ENCODE measurements at places on chromosomes 11 and 22.
A peak's percentile ranks its signal among the peaks of the same experiment; 100 is the strongest.

- DNase-seq = no peak
Observed at GRCh38 chr22:20524004-20524481, 16.6 kb downstream of the MED15 start.

DNA sequence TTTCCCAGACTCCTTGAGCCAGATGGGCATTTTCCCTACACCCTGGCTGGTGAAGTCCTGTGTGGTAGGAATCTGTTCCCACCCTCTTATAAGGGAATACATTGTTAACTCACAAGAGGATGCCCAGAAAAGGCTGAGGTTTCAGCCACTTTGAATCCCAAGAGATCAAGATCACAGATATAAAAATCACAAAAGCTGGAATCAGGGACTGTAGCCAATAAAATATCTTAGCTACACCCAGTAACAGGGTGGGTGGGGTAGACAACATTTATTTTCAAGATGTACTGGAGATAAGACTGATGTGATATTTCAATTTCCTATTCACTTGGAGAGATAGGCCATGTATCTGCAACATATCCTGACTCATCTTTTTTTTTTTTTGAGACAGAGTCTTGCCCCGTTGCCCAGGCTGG lies 50.3 kb downstream of the COPB1 start:
- DNase-seq = no peak

GRCh38 chr11:65383778-65384177 lies 1.3 kb upstream of the SLC25A45 start:
- DNase-seq = no peak

DNA sequence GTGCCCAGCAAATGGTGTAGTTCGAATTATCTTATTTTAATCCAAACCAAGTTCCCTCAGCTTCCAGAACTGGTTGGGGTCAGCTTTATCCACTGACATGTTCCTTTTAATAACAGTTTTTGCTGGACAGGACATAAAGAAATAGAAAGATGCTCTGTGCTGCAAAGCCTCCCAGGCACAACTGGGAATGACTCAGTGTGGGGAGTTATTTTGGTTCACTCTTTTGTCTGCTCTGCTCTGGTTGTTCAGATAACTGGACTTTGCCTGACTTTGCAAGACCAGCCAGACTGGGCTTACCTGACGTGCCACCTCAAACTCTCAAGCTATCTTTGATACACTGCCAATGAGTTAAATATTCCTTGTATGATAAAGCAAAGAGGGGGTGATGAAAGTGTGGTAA lies 25.6 kb downstream of the SEZ6L start:
- DNase-seq = no peak

- DNase-seq = peak; percentile 64
Observed at GRCh38 chr11:46006418-46007070, 84.1 kb downstream of the LARGE2 start.

GRCh38 chr11:77506857-77507256 lies 33.0 kb upstream of the PAK1 start:
- no peak for DNase-seq

GRCh38 chr22:46349681-46350080 lies 14.2 kb downstream of the TRMU start:
- DNase-seq = no peak

DNA sequence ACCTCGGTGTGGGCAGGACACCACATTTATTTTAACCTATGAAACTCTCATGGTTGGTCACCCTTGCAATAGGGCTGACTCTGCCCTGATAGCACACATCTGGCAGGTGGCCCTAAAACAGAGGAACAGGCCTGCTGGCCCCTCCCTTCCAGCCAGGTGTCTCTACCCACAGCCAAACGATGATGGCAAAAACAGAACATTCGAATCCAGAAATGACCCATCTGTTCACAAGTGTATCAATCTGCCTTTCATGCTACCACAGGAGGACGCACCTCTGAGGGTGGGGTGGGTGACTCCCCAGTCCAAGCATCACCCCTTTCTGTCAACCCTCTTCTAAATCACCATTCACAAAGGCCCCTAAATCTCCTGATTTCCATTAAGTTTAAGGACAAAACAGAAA lies 118.1 kb downstream of the ETS1 start:
- no peak for DNase-seq

DNA sequence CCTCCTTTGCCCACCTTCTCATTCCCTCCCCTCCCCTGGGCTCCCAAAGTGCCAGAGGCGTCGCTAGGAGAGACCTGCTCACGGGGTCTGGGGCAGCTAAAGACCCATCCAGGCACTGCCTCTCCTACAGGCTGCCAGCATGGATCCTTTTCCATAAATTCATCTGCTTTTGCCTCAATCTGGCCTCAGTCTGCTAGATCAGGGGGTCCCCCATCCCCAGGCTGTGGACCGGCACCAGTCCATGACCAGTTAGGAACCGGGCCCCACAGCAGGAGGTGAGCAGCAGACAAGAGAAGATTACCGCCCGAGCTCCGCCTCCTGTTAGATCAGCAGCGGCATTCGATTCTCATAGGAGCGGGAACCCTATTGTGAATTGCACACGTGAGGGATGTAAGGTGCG lies 12.3 kb downstream of the LTO1 start:
- no peak for DNase-seq

DNA sequence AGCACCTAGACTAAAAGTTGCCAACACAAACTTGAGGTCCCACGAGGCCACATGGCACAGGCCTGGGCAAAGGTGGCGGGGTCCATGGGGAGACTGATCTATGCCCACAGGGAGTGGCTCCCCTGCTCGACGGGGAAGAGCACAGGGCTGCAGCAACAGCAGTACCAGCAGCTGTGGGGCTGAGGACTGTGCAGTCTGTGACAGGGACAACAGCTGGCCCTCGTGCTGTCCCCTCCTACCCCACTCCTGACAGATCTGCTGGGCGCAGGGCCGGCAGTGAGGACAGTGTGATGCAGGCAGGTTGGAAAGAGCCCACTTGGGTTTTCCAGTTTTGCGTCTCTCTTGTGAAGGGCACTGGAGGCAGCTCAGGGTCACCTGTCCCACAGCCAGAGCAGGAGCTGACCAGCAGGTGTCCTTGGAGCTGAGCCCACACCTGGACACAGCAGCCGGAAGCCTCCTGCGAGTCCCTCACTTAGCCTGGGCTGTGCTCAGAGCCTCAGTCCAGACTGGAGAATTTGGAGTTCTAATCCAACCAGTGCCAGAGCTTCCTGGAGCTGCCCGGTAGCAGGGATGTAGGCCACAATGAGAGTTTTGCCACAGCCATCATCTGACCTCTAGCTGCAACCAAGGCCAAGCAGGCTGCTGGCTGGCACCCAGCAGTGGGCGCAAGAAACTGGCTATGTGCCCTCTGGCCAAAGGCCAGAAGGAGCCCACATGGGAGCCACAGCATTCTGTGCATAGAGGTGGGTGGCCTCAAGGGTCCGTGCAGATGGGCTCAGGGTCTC lies 3.6 kb upstream of the GAS2L1 start:
- DNase-seq = no peak

- no peak for DNase-seq
Observed at GRCh38 chr22:42360348-42360747, 71.9 kb downstream of the NFAM1 start.

GRCh38 chr11:126696982-126697381 lies 303.6 kb downstream of the KIRREL3 start:
- DNase-seq = no peak

DNA sequence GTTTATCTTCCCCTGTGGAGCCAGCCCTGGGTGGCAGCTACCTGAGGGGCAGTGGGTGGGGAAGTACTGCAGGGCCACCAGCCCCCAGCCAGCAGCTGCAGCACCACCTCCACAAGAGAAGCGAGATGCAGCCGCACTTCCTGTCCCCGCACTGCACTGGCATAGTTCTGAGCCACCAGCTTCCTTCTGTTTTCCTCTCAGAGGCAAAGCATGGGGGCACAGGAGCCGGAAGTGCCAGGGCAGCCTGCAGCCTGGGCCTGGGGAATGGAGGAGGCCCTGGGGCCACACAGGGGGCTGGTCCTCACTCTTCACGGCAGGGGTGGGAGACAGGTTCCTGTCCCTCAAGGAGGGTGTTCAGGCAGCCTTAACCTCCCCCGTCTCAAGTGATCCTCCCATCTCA lies 11.9 kb upstream of the SH3BP1 start:
- DNase-seq = no peak

DNA sequence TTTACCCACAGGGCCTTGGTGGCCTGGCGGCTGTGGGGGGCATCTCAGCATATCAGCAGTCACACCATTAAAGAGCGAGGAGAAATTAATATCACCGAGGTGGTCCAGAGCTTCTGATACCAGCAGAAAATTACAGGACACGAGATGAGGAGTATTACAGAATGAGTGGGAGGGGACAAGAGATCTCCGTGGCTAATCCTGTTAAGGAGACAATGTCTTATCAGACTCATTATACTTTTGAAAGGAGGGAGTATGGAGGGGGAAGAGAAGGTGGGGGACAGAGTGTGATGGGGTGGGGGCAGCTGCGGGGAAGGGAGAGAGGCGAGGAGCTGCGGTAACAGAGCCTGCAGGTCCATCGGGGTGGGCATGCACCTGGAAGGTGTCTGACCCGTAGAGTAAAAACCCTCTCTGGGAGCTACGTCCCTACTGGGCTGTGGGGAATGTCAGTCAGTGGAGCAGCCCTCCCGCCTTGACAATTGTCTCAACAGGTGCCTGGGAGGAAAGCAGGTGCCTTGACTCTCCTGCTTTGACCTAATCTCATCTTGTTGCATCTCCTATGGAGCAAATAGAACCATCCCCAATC lies 224.2 kb downstream of the CEP164 start:
- DNase-seq = no peak

GRCh38 chr11:111098091-111098490 lies 147.4 kb upstream of the POU2AF2 start:
- DNase-seq = no peak

GRCh38 chr11:132055296-132055695 lies 684.9 kb downstream of the NTM start:
- no peak for DNase-seq

DNA sequence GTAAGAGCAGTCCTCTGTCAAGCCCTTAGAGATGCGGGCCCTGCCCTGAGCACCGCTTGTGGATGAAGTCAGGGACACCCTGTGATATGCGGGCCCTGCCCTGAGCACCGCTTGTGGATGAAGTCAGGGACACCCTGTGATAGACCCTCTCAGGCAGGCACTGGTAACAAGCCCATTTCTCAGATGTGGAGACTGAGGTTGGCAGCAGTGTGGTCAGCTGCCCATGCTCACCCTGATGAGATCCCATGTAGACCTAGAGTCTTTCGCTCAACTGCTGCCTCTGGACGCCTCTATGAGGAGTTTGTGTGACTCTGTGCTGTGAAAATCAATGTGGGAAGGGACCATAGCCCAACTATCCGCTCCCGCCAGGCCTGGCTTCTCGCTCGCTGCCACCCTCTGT lies 58.8 kb upstream of the FADD start:
- no peak for DNase-seq

- no peak for DNase-seq
Observed at GRCh38 chr11:3627291-3627690, 14.5 kb downstream of the ART5 start.

GRCh38 chr22:35735542-35735941 lies 17.9 kb downstream of the APOL5 start:
- DNase-seq = no peak

DNA sequence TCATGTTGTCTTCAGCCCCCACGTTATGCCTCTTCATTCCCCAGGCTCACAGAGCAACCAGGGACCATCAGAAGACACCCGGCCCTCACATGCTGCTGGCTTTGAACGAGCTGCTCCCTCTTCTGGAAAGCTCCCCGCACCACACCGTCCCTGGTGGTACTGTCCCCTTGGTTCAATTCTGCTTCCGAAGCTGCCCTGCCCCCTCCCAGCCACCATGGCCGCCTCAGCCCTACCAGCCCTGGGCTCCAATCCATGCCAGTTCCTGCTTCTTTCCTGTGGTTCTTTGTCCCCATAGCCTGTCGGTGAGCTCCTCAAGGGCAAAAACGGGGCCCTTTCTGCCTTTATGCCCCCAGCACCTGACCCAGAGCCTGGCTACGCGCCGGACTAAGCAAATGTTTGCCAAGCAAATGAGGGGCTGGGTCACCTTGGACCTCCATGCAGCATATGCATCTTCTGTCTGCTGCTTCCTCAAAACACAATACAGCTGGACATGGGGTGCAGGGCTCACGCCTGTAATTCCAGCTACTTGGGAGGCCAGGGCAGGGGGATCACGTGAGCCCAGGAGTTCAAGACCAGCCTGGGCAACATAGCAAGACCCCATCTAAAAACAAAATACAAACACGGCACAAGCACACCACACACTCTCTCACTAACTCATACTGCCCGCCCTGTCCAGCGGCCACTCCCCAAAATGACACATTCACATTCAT lies 21.3 kb downstream of the TNKS1BP1 start:
- DNase-seq = no peak

DNA sequence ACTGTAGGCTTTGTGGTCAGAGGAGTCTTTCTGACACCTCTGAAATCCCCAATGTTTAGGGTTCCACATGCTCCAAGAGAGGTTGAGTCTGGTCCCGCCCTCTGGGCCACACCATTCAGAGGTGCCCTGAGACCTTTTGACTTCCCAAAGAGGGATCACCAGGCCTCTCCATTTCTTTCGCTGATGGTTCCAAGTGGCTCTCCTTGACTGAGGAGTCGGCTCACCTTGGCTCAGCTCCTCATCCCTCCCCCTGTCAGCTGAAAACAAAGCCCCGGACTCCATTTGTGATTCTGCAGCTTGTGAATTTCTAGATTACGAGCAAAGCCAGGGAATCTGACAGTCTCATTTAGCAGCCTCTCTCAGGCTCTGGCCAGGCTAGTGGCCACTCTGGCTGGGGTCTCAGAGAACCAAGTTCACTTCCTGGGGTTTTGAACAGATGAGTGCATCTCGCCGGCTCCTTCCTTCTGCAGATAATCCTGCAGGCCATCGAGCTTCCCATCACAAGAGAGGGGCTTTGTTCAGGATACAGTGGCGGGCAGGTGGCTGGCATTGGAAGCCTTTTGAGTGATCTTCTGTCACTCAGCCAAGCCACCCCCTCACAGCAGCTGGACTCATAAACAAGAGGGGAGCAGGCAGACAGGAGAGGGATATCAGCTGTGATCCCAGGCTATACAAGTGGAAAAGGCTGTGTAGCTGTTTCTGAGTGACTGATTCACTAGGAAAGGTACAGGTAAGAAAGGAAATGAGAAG lies 102.9 kb downstream of the TRIM29 start:
- DNase-seq = no peak

DNA sequence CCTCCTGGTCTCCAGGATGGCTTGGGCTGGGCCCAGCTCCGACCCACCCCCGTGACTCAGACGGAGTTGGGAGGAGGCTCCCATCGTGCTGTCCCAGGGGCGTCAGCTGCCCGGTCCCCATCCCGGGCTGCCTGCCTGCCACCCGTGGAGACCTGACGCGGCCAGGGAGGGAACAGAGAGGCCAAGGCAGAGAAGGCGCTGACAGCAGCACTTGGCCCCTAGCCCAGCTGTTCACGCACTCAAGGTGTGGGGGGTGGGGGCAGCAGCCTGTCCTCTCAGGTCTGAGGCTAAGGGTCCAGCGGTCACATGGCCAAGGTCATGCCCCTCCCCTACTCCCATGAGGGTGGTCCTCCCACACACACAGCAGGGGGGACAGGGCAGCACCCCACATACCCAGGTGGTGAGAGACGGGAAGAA lies 48.6 kb downstream of the ELFN2 start:
- no peak for DNase-seq

DNA sequence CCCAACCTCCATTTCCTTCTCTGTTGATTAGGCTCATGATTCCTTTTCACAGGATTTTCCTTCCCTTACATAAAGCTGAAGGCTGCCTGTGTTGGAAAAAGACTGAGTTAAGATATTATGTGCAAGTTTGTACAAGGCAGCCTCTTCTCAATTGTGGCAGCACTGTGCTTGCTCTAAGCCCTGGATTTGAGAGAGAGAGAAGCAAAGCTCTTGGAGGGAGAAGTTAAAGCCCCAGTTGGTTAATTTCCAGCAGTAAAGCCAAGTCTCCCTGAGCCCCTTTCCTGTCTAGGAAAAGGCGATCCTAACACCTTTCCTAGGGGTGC lies 128.3 kb upstream of the SESN3 start:
- DNase-seq = no peak
